ENCODE measurements at places on chromosomes 4 and X.
A peak's percentile ranks its signal among the peaks of the same experiment; 100 is the strongest.

- DNase-seq, result no peak
These were observed 1112.1 kb downstream of the RPA4 start for GRCh38 chrX:97995834-97996233.

DNA sequence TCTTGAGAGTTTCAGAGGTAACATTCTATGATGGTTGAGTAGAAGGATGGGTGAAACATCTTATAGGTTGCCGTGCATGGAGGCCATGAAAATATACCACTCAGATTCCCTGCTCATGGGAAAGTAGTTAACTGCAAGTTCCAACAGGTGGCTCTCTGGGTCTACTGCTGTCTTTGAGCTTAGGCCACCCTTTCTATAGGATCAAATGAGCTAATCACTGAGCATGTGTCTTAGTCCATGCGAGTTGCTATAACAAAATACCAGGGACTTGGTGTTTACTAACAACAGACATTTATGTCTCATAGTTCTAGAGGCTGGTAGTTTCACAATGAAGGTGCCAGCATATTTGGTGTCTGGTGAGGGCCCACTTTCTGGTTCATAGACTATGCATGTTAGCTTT is 144.8 kb upstream of the UNC5C start:
- DNase-seq, result peak; percentile 4

GRCh38 chr4:173524218-173525117 is 5.6 kb downstream of the HAND2 start:
- no peak for DNase-seq

DNA sequence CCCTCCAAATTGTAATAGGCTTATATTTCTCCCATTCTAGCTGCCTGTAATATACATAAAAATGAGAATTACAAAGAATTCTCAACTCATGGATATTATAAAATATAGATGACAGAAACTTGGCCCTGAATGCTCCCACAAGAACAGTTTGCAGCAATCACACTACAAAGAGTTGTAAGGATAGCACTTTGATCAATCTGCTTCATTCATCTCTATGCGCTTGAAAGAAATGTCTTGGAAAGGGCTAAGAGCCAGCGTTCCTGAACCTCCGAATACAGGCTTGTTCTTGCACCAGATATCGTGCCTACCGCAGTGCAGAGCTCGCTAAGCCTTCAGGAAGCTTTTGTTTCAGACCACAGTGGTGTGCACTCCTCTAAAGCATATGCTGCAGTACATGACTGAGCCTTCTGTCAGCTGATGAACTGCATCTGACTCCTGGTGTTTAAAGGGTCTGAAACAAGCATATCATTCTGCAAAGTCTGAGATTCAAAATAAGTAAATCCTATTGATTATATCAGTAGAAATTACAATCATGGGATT is 417.6 kb upstream of the ZFP42 start:
- peak; percentile 49 for DNase-seq

DNA sequence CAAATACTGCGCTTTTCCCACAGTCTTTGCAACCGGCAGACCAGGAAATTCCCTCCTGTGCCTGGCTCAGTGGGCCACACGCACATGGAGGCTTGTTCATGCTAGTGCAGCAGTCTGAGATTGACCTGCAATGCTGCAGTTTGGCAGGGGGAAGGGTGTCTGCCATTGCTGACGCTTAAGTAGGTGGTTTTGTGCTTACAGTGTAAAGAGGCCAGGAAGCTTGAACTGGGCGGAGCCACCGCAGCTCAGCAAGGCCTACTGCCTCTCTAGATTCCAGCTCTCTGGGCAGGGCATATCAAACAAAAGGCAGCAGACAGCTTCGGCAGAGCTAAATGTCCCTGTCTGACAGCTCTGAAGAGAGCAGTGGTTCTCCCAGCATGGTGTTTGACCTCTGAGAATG is 390.5 kb upstream of the TECRL start:
- no peak for DNase-seq

- no peak for DNase-seq
These were observed 24.2 kb downstream of the SULT1E1 start for GRCh38 chr4:69835766-69836165.

GRCh38 chr4:105594099-105595010 is 41.9 kb downstream of the ARHGEF38 start:
- DNase-seq, result no peak

- no peak for DNase-seq
These were observed 204.7 kb downstream of the CBR4 start for GRCh38 chr4:168805341-168805740.

All from fibroblast of upper back skin (primary cell).